ENCODE measurements at places on chromosomes 2 and 18. TPM values are rescaled to one million over a fixed set of nuclear protein-coding genes. Genes with fewer than 3 reads are reported as not detected.

The CD8B gene
- not detected for total RNA-seq

The IL36RN gene
- total RNA-seq: not detected

GRCh38 chr18:78640246-78640995 is 339.2 kb upstream of the SALL3 start:
- H3K27me3 ChIP-seq: no peaks in the 10 kb centered on the region
- no peaks in the 10 kb centered on the region for H3K36me3 ChIP-seq
- DNase-seq: no peak
- no peak overlapping the region for H3K4me3 ChIP-seq
- no peak overlapping the region for H3K27ac ChIP-seq

DNA sequence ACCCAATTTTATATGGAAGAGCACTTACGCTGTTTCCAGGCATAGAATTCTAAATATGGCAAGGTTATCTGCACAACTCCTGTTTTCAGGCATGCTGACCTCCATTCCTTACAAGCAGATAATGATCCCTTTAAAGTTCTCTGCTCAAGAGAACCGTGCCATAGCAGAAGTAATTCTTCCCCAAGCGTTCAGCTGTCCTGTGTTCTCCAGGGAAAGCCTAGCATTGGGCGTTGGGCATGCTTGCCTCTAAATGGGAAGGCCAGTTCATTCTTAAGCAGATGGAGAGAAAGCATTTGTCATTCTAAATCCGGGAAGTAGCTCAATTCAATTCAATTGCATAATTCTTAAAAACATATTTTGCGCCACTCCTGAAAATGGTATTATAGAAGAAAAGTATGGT is 55.7 kb upstream of the EML4 start:
- H3K4me1 ChIP-seq: peaks cover 17% of the 10 kb centered on the region
- H3K27ac ChIP-seq: no peak overlapping the region
- H3K36me3 ChIP-seq: no peaks in the 10 kb centered on the region
- no peaks in the 10 kb centered on the region for H3K27me3 ChIP-seq
- no peak for DNase-seq

- H3K4me1 ChIP-seq: no peaks in the 10 kb centered on the region
- no peaks in the 10 kb centered on the region for H3K36me3 ChIP-seq
These were observed 41.1 kb upstream of the GALNT5 start for GRCh38 chr2:157216286-157216965.

DNA sequence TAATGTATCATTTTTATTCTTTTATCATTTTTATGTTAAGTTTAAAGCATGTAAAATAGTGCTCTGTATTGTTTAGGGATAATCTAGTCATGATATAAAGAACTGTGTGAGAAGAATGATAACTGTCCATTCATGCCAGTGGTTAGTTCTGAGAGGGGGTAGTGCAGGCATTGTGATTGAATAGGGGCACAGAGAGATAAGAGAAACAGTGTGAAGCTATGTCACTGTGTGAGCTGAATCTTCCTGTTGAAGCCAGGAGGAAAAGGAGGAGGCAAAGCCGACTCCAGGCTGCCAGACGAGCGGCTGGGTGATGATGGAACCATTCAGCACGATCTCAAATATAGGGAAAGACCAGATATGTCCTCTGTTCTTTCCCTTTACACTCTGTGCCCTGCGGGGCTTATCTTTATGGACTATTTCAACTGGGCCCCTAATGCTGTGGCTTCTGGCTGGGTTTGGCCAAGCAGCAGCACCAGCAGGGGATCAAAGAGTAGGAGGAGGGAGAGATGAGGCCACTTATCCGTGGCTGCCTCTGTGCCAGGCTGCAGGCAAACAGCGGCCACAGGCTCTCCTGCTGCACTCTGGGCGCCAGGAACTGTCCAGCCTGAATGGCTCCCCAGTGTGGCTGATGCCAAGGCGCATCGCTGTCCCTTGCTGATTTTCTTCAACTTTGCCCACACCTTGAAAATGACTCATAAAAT is 128.0 kb downstream of the SPP2 start:
- H3K27ac ChIP-seq: no peak overlapping the region
- H3K36me3 ChIP-seq: no peaks in the 10 kb centered on the region
- H3K27me3 ChIP-seq: no peaks in the 10 kb centered on the region
- no peaks in the 10 kb centered on the region for H3K4me1 ChIP-seq
- DNase-seq: peak; percentile 19
- no peak overlapping the region for H3K4me3 ChIP-seq

The KRTCAP3 gene
- total RNA-seq: 1.2 TPM

DNA sequence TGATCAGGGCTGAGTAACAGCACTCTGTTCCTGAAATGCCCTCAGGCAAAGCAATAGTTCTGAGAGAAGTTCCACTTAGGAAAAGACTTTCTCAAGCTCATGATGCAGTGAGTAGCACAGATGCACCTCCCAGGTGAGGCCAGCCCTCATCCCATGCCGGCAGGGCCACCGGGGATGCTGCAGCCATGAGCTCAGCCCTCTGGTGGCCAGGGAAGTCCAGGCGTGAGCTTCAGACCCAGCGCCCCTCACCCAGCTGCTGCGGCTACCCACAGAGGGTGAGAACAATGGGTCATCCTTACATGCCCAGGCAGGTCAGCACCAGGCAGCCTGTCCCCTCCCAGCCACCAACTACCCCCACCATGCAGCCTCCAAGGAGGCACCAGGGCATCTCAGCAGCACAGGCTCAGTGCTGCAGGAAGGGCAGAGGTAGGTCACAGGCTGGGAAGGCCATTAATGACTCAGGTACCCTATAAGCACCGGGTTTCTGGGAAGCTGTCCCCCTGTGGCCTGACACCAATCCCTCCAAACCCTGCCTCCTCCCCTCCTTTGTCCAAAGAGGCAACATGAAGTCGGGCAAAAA is 50.6 kb downstream of the TTC32 start:
- DNase-seq: no peak
- no peak overlapping the region for H3K27ac ChIP-seq
- peaks cover 22% of the 10 kb centered on the region for H3K27me3 ChIP-seq
- H3K36me3 ChIP-seq: no peaks in the 10 kb centered on the region
- H3K4me3 ChIP-seq: no peak overlapping the region

DNA sequence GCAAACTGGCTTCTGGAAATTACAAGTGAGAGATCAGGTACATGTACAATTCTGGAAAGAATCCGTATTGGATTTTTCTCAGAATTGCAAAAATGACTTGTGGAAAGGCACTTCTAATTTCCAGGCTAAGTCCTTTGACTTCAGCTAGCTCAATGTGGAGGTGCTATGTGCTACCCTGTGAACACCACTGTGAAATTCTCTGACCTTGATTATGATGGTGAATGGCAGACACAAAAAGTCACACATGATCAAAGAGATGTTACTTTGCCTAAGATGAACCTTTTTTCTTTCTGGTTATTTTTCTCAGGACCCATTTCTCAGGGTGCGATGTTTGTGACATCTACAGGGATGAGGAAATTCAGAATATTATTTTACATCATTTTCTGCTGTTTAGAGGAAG is 856.6 kb upstream of the VRK2 start:
- no peak overlapping the region for H3K4me3 ChIP-seq
- no peak overlapping the region for H3K27ac ChIP-seq
- no peaks in the 10 kb centered on the region for H3K36me3 ChIP-seq
- H3K4me1 ChIP-seq: no peaks in the 10 kb centered on the region
- no peak for DNase-seq
- H3K27me3 ChIP-seq: peaks cover 3% of the 10 kb centered on the region

- H3K4me1 ChIP-seq: no peaks in the 10 kb centered on the region
- H3K27me3 ChIP-seq: no peaks in the 10 kb centered on the region
- no peak overlapping the region for H3K27ac ChIP-seq
- DNase-seq: no peak
- H3K36me3 ChIP-seq: no peaks in the 10 kb centered on the region
These were observed 757.4 kb downstream of the SATB2 start for GRCh38 chr2:198700319-198700718.

DNA sequence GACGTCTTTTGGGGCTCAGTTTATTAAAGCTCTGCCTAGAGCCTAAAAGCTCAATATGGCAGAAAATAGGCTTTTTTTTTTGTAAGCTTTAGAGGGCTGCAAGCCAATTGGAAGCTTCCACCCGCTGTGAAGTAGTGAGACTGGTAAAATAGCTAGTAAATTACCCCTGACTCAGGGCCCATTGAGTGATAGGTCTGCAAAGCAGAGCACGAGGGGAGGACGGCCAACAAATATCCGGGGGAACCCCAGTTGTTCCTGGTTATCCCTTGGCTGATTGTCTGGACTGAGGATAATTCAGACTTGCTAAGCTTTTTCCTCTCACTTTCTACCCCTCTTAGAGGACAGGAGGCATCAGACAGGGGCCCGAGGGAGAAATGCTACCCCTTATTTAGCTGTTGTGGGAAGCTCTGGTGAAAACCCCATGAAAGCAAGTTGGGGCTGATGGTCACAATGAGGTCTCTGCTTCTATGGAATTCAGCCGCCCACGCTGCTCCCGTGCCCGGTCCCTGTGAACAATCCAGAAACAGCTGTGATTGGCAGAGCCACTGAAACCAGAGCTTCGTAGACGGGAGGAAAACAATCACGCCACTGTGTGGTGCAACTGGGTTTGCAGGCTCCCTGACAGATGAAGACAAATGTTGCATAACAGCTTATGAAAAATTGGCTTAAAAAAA is 141.9 kb upstream of the LGALSL start:
- peaks cover 21% of the 10 kb centered on the region for H3K4me1 ChIP-seq
- H3K27me3 ChIP-seq: no peaks in the 10 kb centered on the region
- H3K4me3 ChIP-seq: peak overlapping the region; percentile 47
- H3K36me3 ChIP-seq: no peaks in the 10 kb centered on the region

DNA sequence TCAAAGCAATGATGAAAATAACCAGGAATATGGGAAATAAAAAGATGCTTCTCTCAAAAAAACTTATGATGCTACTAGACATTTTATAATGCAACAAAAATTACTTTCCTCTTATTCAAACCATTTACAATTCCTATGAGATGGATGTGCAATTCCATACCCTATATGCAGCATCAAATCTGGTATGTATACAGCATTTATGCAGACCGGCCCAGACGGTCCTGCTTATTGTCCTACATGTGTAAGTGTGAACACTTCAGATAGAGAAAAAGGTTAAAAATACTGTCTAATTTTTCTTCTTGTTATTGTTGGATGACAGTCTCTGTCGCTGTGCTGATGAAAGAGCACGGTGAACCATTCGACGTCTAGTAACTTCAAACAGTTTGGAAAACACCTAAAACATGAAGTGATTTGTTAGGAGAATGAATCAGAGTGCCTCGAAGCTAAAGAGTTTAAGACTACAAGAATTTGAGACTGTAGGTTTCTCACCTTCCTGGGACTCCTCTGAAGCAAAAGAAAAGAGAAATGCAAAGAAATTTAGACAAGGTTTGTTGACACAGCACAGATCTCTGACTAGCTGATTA is 80.8 kb downstream of the ATL2 start:
- peaks cover 54% of the 10 kb centered on the region for H3K36me3 ChIP-seq
- no peak overlapping the region for H3K4me3 ChIP-seq
- DNase-seq: no peak
- no peak overlapping the region for H3K27ac ChIP-seq
- no peaks in the 10 kb centered on the region for H3K4me1 ChIP-seq

DNA sequence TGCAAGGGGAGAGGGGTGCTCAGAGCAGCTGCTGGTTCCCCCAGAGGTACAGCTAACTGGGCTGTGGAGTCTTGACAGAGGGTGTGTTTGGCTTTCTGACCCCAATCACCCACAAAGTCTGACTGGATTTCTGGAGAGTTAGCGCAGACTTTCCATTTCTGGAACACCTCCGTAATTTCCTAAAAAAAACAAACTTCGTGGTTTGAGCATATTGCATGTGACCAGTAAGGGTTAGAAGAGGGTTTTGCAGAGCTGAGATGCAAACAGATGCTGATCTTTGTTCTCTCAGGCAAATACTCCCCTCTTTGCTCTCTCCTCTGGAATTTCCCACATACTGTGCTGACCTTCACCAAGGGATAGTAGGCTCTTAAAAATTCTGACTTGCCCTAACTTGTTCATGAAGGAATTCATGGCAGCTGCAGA is 44.5 kb upstream of the TMEM247 start:
- no peaks in the 10 kb centered on the region for H3K27me3 ChIP-seq
- H3K27ac ChIP-seq: peak overlapping the region; percentile 85
- no peaks in the 10 kb centered on the region for H3K36me3 ChIP-seq
- H3K4me1 ChIP-seq: peaks cover 31% of the 10 kb centered on the region
- H3K4me3 ChIP-seq: no peak overlapping the region
- peak; percentile 81 for DNase-seq

The FBXO36 gene
- total RNA-seq: 0.13 TPM

The ARHGAP28 gene
- total RNA-seq: 12.6 TPM
